H1 (cell line): ENCODE measurements at places on chromosomes 7 and 10.
A peak's percentile ranks its signal among the peaks of the same experiment; 100 is the strongest.

- DNase-seq = no peak
- peaks cover 6% of the 10 kb centered on the region for H3K4me1 ChIP-seq
- no peak overlapping the region for H3K27ac ChIP-seq
- no peaks in the 10 kb centered on the region for H3K36me3 ChIP-seq
- no peak overlapping the region; the same call in 1 of the 2 replicates for H3K4me3 ChIP-seq
Measured at GRCh38 chr10:97861924-97862323, 12.3 kb downstream of the GOLGA7B start.

DNA sequence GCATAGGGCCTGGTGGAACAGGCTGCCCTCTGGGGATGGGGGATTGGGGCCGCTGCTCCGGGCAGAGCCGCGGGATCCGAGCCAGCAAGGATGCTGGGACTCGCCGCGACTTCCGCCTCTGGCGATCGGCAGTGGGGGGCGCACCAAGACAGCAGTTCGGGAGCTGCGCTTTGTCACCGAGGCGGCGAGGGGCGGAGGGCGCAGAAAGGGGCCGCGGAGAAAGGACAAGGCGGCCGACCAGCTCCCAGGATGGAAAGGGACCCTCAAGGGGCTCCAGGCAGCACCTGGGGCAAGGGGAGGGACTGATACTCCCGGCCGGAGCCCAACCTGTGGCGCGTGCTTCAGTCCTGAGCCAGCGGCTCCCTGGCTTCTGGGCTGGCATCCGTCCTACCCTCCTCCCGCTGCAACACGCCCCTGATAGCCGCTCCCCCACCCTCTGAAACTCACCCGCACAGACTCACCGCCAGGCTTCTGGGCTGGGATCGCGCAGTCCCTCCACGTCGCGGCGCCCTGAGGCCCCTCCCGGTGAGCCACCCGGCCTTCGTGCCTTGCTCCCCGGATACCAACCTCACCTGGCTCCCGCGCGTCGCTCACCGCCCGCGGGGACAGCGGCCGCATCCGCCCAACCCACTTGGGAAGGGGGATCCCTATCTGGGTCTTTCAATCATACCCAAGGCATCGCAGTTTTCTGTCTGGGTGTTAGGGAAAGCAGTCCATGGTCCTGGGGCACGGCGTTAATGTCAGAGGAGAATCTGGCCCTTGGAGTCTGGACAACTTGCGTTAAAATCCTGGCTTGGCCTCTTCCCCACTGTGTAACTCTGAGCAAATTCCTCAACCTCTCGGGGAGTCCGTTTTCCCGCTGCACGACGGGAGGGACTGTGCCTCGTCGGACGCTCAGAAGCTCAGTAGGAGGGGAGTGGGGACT is 7.0 kb upstream of the EVX1 start:
- DNase-seq = peak; percentile 86
- H3K4me1 ChIP-seq = peaks cover 2% of the 10 kb centered on the region
- peaks cover 77% of the 10 kb centered on the region for H3K27me3 ChIP-seq
- H3K27ac ChIP-seq = no peak overlapping the region
- H3K36me3 ChIP-seq = no peaks in the 10 kb centered on the region

- no peak for DNase-seq
- no peaks in the 10 kb centered on the region for H3K4me1 ChIP-seq
- no peaks in the 10 kb centered on the region for H3K27me3 ChIP-seq
- no peak overlapping the region for H3K27ac ChIP-seq
- H3K4me3 ChIP-seq = no peak overlapping the region
- no peaks in the 10 kb centered on the region for H3K36me3 ChIP-seq
Measured at GRCh38 chr7:91657483-91658071, 222.9 kb downstream of the MTERF1 start.

DNA sequence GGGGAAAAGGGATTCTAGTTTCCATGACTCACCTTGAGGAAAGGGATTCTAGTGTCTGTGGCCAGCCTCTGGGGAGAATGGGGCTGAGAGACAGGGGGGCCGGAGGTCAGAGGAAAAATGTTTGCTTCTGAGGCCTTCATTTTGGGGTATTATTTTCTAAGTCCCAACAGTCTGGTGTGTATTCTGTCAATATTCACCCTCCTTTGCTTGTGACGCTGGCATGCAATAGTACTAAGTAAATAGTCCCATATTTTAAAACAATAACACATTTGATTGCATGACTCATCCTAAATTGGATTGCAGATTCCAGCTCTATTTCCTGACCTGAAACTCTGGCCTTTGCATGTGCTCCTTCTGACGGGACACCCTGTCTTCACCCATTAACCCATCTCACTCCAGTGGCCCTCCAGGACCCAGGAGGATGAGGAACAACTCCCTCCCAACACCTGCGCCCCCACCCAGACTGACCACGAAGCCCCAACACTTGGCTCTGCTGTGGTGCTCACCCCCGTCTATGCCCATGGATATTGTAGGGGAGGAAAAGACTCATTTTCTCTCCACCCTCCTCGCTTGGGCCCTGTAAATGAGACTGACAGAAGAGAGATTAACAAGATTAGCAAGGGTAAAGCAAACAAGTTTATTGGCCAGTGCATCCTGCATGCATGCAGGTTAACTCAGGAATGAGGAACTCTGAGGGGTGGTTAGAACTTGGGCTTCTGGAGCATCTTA is 495.6 kb upstream of the KLF6 start:
- H3K36me3 ChIP-seq = no peaks in the 10 kb centered on the region
- no peaks in the 10 kb centered on the region for H3K4me1 ChIP-seq
- DNase-seq = no peak
- no peak overlapping the region for H3K4me3 ChIP-seq
- no peak overlapping the region for H3K27ac ChIP-seq

- H3K36me3 ChIP-seq = 0 out of 2 replicates have a peak, but pooled peaks cover 2% of the 10 kb centered on the region
- no peak overlapping the region for H3K27ac ChIP-seq
- H3K4me3 ChIP-seq = no peak overlapping the region
- no peaks in the 10 kb centered on the region for H3K27me3 ChIP-seq
- H3K4me1 ChIP-seq = no peaks in the 10 kb centered on the region
- DNase-seq = peak; percentile 88
Measured at GRCh38 chr10:95601116-95601719, 40.0 kb upstream of the SORBS1 start.

- DNase-seq = no peak
- no peaks in the 10 kb centered on the region for H3K4me1 ChIP-seq
- H3K27me3 ChIP-seq = no peaks in the 10 kb centered on the region
- no peak overlapping the region for H3K4me3 ChIP-seq
Measured at GRCh38 chr10:122116331-122116730, 127.4 kb downstream of the TACC2 start.

DNA sequence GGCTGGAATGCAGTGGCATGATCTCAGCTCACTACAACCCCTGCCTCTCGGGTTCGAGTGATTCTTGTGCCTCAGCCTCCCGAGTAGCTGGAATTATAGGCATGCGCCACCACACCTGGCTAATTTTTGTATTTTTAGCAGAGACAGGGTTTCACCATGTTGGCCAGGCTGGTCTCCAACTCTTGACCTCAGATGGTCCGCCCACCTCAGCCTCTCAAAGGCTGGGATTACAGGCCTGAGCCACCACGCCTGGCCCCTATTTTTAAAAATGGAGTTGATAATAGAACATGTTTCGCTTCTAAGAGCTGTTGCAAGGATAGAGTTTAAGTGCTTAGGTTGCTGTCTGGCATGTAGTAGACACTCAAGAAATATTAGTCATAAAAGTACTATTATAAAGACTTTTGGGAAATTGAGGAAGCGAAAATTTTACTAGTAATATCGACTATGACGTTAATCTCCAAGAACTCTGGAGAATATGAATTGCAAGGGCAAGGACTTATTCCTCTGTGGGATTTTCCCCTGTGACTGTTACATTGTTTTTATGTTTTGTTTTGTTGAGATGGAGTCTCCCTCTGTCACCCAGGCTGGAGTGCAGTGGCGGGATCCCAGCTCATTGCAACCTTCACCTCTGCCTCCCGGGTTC is 7.9 kb downstream of the GTF2I start:
- DNase-seq = no peak
- H3K27me3 ChIP-seq = no peaks in the 10 kb centered on the region
- H3K4me3 ChIP-seq = no peak overlapping the region
